ENCODE measurements at places on chromosomes 16 and 17. TPM values are rescaled to one million over a fixed set of nuclear protein-coding genes. Genes with fewer than 3 reads are reported as not detected.

TBX6 gene
- 2.3 TPM for total RNA-seq

FASN gene
- total RNA-seq: 212 TPM

DPEP2 gene
- total RNA-seq: 3.9 TPM

CDYL2 gene
- total RNA-seq: 29.4 TPM

PRSS8 gene
- total RNA-seq: not detected

NOS2 gene
- 0.07 TPM for total RNA-seq

PNMT gene
- not detected for total RNA-seq

- no peaks in the 10 kb centered on the region for H3K27me3 ChIP-seq
- no peak overlapping the region for H3K27ac ChIP-seq
- DNase-seq: no peak
- H3K36me3 ChIP-seq: peaks cover 5% of the 10 kb centered on the region
These were observed 31.3 kb downstream of the DCUN1D3 start for GRCh38 chr16:20868890-20869289.

DNA sequence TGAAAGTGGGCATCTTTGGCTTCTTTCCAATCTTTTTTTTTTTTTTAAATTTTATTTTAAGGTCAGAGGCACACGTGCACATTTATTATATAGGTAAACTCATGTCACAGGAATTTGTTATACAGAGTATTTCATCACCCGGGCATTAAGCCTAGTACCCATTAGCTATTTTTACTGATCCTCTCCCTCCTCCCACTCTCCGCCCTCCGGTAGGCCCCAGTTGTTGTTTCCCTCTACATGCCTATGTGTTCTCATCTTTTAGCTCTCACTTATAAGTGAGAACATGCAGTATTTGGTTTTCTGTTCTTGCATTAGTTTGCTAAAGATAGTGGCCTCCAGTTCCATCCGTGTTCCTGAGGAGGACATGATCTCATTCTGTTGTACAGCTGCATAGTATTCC lies 108.5 kb downstream of the CYB561 start:
- H3K4me3 ChIP-seq: no peak overlapping the region
- no peaks in the 10 kb centered on the region for H3K4me1 ChIP-seq
- H3K27ac ChIP-seq: no peak overlapping the region
- H3K27me3 ChIP-seq: no peaks in the 10 kb centered on the region
- no peak for DNase-seq

- H3K27ac ChIP-seq: no peak overlapping the region
- DNase-seq: no peak
- H3K27me3 ChIP-seq: peaks cover 5% of the 10 kb centered on the region
- H3K4me3 ChIP-seq: no peak overlapping the region
These were observed 24.5 kb upstream of the NKD1 start for GRCh38 chr16:50523710-50524109.

- H3K27me3 ChIP-seq: peaks cover 74% of the 10 kb centered on the region
- no peak for DNase-seq
- H3K27ac ChIP-seq: no peak within 1 kb of the TSS
- no peak within 1 kb of the TSS for H3K4me3 ChIP-seq
- H3K36me3 ChIP-seq: no peaks in the 10 kb centered on the region
- peaks cover 22% of the 10 kb centered on the region for H3K4me1 ChIP-seq
These were observed at the start of gene HOXB3 for GRCh38 chr17:48589831-48590606. HOXB3 (minus strand) TSS chr17:48590241; CDS start chr17:48552474, 37,767 bp downstream.

DNA sequence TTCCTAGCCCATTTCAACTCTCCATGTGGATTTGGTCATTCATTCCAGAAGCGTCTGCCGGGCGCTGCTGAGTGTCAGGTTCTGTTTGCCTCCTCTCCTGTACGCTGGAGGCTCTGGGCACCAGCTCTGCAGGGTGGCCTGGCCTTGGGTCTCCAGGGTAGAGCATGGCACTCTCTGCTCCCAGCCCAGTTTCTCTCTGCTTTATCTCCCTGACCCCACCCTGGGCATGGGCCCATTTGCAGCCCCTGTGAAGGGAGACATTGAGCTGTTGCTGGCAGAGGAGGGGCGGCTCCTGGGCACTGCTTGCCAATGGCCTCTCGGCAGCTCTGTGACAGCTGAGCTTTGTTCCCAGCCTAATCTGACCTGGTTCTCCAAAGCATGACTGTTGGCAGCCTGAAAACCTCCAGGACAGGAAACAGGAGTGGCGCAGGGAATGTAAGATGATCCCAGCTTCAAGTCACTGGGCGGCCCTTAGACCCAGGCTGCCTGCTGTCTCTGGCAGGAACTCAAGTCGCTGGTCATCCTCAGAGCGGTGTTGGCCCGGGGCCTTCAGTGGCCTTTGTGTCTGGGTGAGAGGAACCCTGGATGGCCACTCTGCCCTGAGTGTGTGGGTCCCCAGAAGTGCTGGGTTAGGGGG lies 146.8 kb downstream of the SEC14L1 start:
- H3K27me3 ChIP-seq: peaks cover 6% of the 10 kb centered on the region
- no peak overlapping the region for H3K27ac ChIP-seq
- no peaks in the 10 kb centered on the region for H3K36me3 ChIP-seq
- H3K4me3 ChIP-seq: no peak overlapping the region

GRCh38 chr16:49556606-49557446 lies 183.2 kb downstream of the C16orf78 start:
- H3K27ac ChIP-seq: no peak overlapping the region
- DNase-seq: no peak
- H3K4me1 ChIP-seq: no peaks in the 10 kb centered on the region

DNA sequence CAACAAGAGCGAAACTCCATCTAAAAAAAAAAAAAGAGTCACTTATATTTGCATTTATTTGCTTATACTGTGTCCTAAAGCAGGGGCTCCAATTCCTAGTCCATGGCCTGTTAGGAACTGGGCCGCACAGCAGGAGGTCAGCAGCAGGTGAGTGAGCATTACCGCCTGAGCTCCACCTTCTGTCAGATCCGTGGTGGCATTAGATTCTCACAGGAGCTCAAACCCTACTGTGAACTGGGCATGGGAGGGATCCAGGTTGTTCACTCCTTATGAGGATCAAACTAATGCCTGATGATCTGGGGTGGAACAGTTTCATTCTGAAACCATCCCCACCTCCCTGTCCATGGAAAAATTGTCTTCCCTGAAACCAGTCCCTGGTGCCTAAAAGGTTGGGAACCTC lies 24.9 kb downstream of the ITGB3 start:
- no peak overlapping the region for H3K4me3 ChIP-seq
- no peak for DNase-seq
- no peak overlapping the region for H3K27ac ChIP-seq
- no peaks in the 10 kb centered on the region for H3K27me3 ChIP-seq
- H3K36me3 ChIP-seq: no peaks in the 10 kb centered on the region

DNA sequence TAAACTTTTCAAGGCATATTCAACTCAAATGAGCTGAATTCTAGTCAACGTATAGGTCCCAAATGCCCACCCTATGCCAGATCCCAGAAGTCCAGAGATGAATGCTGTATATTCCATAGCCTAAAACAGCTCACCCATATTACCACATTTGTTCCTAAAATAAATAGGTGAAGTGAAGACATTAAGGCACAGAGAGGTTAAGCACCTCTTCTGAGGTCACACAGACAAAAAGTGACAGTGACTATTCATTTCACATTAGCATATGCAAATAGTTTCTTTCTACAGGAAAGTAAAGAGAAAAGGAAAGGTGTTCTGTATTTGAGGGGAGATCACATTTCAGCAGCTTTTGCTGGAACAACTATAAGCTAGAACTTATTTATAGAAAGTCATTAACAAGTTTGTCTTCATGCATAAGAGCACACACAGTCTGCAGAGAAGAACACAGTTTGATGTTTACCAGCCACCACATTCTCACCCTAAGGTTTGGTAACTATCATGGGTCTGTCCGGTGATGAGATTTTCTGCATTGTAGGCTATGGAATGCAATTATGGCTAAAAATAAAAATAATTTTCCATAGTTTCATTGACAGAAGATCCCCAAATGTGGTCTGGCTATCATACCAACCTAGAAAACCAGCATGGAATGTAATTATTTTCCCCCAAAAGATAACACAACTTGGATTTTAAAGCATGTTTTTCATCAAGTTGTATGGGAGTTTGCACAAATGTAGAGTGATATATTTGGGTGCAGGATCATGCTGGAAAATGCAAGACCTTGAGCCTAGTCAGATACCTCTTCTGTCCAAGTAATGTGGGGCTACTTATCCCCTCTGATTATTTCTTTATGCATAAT lies 402.1 kb downstream of the UTP18 start:
- H3K27ac ChIP-seq: no peak overlapping the region
- DNase-seq: no peak
- H3K36me3 ChIP-seq: no peaks in the 10 kb centered on the region
- H3K4me1 ChIP-seq: no peaks in the 10 kb centered on the region
- H3K27me3 ChIP-seq: peaks cover 3% of the 10 kb centered on the region
- no peak overlapping the region for H3K4me3 ChIP-seq

GRCh38 chr16:1890024-1890707 lies 18.2 kb upstream of the MEIOB start:
- H3K36me3 ChIP-seq: no peaks in the 10 kb centered on the region
- peaks cover 16% of the 10 kb centered on the region for H3K27me3 ChIP-seq
- no peaks in the 10 kb centered on the region for H3K4me1 ChIP-seq
- H3K27ac ChIP-seq: no peak overlapping the region
- H3K4me3 ChIP-seq: no peak overlapping the region

DNA sequence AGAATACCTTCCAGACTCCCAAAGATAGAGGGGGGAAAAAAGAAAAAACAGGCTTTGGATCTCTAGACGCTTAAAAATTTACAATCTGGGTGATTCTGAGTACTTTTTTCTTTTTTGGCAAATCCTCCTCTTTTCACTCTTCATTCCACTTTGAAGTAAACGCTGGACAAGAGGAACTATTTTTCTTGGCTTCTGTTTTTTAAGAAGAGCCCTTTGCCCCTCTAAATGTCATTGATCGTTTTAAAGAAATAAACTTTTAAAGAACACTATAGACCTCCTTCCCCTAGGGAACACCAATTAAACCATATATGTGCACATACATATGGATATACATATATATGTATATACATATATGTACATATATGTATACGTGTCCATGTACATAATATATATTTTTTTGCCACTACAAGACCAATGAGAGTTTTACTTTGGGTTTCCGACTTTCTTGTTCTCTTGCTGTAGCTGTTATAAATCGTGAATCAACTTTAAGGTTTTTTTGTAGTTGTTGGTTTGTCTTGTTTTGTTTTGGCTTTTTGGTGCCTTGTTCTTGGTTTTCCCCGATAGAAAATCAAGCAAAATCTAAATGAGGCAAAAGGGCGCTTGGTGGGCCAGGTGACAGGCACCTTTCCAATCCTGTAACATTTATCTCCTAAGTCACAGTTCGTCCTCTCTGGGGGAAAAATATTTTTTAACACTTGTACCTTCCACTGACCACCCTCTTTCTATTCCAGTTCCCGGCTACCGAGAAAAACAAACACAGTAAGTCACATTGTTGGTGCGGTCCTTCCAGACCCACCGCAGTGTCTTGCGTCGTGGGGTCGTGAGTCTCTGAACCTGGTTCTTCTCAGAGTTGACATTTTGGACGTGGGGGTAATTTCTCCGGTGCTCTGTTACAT lies 4.4 kb downstream of the FOXF1 start:
- peaks cover 66% of the 10 kb centered on the region for H3K27me3 ChIP-seq
- H3K4me1 ChIP-seq: peaks cover 8% of the 10 kb centered on the region
- DNase-seq: no peak

- no peak overlapping the region for H3K27ac ChIP-seq
- peaks cover 26% of the 10 kb centered on the region for H3K36me3 ChIP-seq
- no peak for DNase-seq
- H3K4me1 ChIP-seq: peaks cover 31% of the 10 kb centered on the region
- no peak overlapping the region for H3K4me3 ChIP-seq
- no peaks in the 10 kb centered on the region for H3K27me3 ChIP-seq
These were observed 27.8 kb downstream of the KNOP1 start for GRCh38 chr16:19690196-19690595.

- H3K27me3 ChIP-seq: no peaks in the 10 kb centered on the region
- H3K4me3 ChIP-seq: no peak overlapping the region
- no peak for DNase-seq
- H3K36me3 ChIP-seq: peaks cover 3% of the 10 kb centered on the region
- no peak overlapping the region for H3K27ac ChIP-seq
These were observed 6.2 kb downstream of the SP2 start for GRCh38 chr17:47902039-47902744.

DNA sequence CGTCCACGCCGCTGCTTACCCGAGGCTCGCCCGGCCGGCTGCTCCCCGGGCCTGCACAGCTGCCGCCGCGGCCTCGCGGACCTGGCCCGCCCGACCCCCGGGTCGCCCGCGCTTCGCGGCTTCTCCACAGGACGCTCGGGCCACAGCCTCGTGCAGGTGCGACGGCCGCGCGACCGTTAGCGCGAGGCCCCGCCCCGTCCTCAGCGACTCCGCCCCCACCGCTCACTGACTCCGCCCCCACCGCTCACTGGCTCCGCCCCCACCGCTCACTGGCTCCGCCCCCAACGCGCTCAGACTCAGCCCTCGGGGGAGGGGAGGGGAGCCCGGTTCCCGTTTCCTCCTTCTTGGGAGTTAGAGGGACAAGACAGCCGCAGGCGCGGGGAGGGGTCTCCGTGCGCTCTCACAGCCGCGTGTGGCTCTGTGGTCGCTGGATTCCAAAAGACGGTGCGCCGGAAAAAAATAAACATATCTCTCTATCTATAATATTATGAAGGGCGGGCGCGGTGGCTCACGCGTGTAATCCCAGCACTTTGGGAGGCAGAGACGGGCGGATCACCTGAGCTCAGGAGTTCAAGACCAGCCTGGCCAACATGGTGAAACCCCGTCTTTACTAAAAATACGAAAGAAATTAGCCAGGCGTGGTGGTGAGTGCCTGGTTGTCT lies at the start of gene MEIOB:
Gene MEIOB, minus strand, starts transcription at position 191 of the 662 bp plus-strand sequence. CDS start 3,989 bp downstream, outside the sequence.
- peaks cover 3% of the 10 kb centered on the region for H3K4me1 ChIP-seq
- H3K36me3 ChIP-seq: no peaks in the 10 kb centered on the region
- H3K27ac ChIP-seq: no peak within 1 kb of the TSS
- DNase-seq: peak; percentile 34
- peak within 1 kb of the TSS; percentile 32 for H3K4me3 ChIP-seq

DNA sequence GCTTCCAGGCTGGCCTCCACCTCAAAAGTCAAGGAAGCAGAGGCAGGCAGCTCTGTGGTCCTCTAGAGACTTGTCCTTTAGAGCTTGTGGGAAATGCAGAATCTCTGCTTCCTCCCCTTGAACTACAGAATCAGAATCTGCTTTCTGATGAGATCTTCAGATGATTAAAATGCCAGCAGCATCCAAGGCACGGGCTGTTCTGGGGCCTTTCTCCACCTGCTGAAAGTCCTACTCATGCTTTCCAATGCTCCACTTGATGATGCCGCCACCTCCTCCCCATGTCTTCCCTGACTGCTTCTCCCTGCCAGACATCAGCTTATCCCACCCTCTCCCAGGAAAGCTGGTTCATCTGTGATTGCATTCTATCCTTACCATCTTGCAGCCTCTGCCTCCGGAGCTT lies 33.3 kb downstream of the CMTM3 start:
- H3K27ac ChIP-seq: no peak overlapping the region
- H3K4me1 ChIP-seq: no peaks in the 10 kb centered on the region
- DNase-seq: no peak
- no peaks in the 10 kb centered on the region for H3K27me3 ChIP-seq
- H3K36me3 ChIP-seq: no peaks in the 10 kb centered on the region
- no peak overlapping the region for H3K4me3 ChIP-seq
